ENCODE measurements at places on chromosomes 6 and 20.
A peak's percentile ranks its signal among the peaks of the same experiment; 100 is the strongest.

DNA sequence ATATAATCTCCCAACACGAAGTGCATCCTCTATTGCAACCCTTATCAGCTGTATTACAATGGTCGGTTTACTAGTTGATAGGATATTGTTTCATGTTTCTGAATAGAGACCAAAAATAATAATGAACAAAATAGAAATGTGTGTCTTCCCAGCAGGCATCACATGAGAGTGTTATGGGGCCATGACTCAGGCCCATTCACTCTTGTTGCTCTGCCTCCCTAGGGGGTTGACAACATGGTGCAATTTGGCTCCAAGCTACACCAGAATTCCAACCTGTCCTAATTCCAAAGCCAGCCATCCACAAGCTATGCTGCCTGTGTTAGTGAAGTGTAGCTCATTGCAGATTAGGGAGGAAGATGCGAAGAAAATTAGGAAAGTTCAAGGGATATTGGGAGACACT lies 13.1 kb upstream of the SAYSD1 start:
- DNase-seq: no peak

DNA sequence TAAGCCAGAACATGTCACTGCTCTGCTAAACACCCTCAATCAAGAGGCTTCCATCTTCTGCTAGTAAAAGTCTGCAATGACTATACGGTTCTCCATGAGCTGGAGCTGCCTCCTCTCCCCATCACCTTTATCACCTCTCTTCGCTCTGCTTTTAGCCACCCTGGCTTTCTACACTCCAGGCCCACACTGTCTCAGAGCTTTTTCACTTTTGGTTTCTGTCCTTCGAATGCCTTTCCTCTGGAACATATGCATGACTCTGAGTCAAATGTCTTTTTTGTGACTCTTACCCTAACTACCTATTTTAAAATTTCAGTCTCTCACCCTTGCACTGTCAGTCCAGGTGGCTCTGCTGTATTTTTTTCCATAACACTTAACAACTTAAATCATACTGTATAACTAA lies 525.4 kb upstream of the RNF217 start:
- DNase-seq: no peak

- no peak for DNase-seq
Measured at GRCh38 chr20:47784599-47785310, 526 bp downstream of the SULF2 start.

GRCh38 chr20:48823960-48824498 lies 3.8 kb downstream of the PREX1 start:
- DNase-seq: peak; percentile 71

GRCh38 chr6:39488255-39488879 lies 165.9 kb upstream of the KCNK16 start:
- DNase-seq: no peak

- DNase-seq: no peak
Measured at GRCh38 chr6:31538805-31539400, 2.9 kb downstream of the DDX39B start.

GRCh38 chr6:34455831-34456230 lies 10.0 kb upstream of the PACSIN1 start:
- no peak for DNase-seq

GRCh38 chr20:61297986-61298385 lies 45.9 kb downstream of the CDH4 start:
- DNase-seq: no peak

GRCh38 chr6:139839506-139840156 lies 465.2 kb upstream of the CITED2 start:
- DNase-seq: no peak

- no peak for DNase-seq
Measured at GRCh38 chr20:36856691-36857635, 19.0 kb upstream of the TLDC2 start.

DNA sequence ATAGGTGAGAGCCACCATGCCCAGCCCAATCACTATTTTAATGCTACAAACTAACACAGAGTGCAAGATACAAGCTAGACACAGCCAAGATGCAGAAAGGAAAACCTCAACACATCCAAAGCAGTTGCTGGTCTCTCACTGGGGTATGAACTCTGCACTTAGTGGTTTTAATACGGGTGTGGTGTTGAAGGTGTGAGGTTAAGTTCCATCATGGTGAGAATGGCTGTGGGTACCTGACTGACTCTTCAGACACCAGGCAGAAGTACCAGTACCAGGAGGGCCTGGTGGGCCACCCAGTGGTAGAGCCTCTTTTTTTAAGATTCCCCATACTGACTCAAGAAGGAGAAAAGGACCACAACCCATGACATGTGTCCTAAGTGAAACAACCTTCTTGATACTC lies 13.0 kb downstream of the GNAS-AS1 start:
- DNase-seq: no peak

- DNase-seq: no peak
Measured at GRCh38 chr20:61185181-61185580, 66.9 kb upstream of the CDH4 start.

DNA sequence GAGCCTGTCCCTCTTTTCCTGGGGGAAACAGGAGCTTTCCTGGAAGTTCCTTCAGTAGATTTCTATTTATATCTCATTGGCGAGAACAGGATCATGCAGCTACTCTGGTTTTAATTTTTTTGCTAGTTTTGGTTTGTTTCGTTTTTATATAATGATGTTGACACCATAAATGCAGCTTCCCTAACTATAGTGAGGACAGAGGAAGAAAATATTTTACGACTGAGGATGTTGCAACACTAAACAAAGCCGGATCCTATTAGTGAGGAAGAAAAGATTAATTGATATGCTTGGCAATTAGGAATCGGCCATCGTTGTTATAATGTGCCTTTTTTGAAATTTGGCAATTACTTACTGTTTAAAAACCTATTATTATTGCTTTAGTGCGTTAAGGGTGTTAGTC lies 16.6 kb downstream of the KDM1B start:
- DNase-seq: no peak

- DNase-seq: no peak
Measured at GRCh38 chr6:121828146-121828886, 392.9 kb downstream of the GJA1 start.

- DNase-seq: no peak
Measured at GRCh38 chr20:19335341-19335740, 122.9 kb downstream of the SLC24A3 start.

DNA sequence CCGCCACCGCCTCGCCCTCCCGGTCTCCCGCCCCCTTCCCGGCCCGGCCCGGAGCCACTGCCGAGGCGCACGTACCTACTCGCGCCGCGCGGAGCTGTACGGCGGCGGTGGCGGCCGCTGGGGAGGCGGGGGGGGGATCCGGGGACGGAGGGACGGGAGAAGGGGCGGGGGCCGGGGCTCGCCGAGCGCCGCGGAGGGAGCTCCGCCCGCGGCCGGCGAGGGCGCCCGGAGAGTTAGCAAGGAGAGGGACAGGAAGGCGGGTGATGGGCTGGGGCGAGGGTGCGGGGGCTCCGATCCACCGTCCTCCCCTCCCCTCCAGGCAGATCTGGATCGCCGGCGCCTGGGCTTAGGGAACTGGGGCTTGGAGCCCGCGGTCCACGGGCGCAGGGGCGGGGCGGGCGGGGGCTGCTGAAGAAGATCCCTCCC lies 548 bp upstream of the TMEM74B start:
- no peak for DNase-seq

GRCh38 chr6:21420146-21420878 lies 173.2 kb upstream of the SOX4 start:
- DNase-seq: no peak

- DNase-seq: no peak
Measured at GRCh38 chr6:1228754-1229191, 83.1 kb upstream of the FOXQ1 start.

DNA sequence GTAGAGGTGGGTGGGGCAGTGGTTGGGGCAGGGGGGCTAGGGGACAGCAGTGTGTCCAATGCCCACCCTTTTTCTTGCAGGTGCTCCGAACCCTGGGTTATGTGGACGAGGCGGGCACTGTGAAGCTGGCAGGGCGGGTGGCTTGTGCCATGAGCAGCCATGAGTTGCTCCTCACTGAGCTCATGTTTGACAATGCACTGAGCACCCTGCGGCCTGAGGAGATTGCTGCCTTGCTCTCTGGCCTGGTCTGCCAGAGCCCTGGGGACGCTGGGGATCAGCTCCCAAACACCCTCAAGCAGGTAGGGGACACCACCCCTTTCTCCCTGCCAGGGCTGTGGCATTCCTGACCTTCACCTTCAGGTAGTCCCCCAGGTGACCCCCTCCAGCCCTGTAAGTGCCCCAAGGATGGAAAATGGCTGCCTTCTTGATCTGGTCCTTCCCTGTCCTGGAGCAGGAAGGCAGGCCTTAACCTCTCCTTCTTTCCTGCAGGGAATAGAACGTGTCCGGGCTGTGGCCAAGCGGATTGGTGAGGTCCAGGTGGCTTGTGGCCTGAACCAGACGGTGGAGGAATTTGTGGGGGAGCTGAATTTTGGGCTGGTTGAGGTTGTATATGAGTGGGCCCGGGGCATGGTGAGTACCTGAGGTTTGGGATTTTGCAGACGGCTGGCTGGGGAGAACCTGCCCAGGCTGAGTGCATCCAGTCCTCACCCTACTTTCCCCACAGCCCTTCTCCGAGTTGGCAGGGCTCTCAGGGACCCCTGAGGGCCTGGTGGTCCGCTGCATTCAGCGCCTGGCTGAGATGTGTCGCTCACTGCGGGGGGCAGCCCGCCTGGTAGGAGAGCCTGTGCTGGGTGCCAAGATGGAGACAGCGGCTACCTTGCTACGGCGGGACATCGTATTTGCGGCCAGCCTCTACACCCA lies 2.9 kb downstream of the DXO start:
- no peak for DNase-seq

- no peak for DNase-seq
Measured at GRCh38 chr20:42158272-42158671, 540.1 kb upstream of the CHD6 start.

- no peak for DNase-seq
Measured at GRCh38 chr6:3391902-3392458, 64.9 kb downstream of the SLC22A23 start.

- DNase-seq: no peak
Measured at GRCh38 chr20:61580958-61581824, 329.1 kb downstream of the CDH4 start.

GRCh38 chr6:104639668-104640067 lies 220.1 kb downstream of the HACE1 start:
- no peak for DNase-seq

GRCh38 chr6:138410048-138410735 lies 6.2 kb downstream of the HEBP2 start:
- no peak for DNase-seq

GRCh38 chr20:14117768-14118167 lies 122.5 kb downstream of the MACROD2 start:
- DNase-seq: no peak

GRCh38 chr20:45893831-45894230 lies 2.7 kb downstream of the CTSA start:
- DNase-seq: no peak

GRCh38 chr20:5400164-5400762 lies 83.5 kb upstream of the PROKR2 start:
- no peak for DNase-seq

DNA sequence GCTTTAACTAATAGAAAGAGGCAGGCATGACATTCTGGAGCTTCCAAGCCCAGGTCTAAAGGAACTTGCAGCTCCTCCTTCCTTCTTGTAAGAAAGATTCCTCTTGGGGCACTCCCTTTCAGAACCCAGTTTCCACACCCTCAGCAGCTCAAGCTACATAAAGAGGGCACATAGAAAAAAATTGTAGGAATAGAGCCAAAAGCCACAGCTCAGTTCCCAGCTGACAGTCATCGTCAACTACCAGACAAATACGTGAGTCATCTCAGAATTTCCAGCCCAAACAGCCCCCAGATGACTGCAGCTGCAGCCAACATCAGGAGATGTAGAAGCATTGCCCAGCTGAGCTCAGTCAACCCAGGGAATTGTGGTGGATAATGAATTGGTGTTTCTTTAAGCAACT lies 349.8 kb upstream of the ARID1B start:
- DNase-seq: no peak
